Kidney (tissue), 22 donors: ENCODE measurements at places on chromosomes 12 and 14.
A peak's percentile ranks its signal among the peaks of the same experiment; 100 is the strongest.

- DNase-seq, result no peak
Measured at GRCh38 chr12:56728139-56728861, 3.2 kb upstream of the NACA start.

- DNase-seq, result peak; percentile 44
Measured at GRCh38 chr14:100605706-100606686, 18.8 kb upstream of the BEGAIN start.

- no peak for DNase-seq
Measured at GRCh38 chr12:99436584-99436983, 211.0 kb upstream of the GARIN6 start.

- no peak for DNase-seq
Measured at GRCh38 chr12:94336211-94336925, 123.3 kb downstream of the CEP83 start.

DNA sequence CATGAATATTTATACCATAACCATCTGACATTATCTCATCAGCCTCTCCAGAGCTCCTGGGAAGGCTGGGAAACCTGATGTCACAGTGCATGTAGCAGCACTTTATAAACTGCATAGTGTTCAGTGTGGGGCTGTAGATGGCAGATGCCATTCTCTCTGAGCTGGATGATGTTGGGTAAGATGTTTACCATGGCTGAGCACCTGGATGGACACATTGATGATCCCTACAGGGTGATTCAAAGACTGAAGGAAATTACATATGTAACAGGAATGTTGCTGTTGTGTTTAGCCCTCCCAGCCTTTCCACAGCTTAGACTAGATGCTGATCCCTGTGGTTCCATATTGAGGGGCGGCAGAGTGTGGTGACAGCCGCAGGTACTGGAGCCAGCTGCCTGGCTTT is 37.4 kb downstream of the IFT43 start:
- no peak for DNase-seq

GRCh38 chr14:50397390-50398188 is 908 bp upstream of the CDKL1 start:
- no peak for DNase-seq

DNA sequence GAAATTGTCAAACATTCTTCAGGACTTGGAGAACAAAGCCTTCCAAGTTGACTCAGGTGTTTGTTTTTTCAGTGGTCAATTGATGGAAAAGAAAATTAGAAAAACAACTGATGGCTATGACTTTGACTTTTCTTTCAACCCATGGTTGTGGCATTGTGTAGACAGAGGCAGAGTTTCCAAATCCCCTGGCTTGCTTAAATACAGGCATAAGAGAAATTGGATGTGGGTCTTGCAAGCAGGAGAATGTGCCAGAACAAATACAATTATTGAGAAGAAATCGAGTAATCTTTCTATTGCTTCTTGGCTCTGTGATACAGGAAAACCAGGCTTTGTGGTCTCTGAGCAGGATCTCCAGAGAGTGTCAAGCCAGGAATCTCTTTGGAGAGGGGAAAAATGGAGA is 40.9 kb upstream of the FRMD6 start:
- no peak for DNase-seq

GRCh38 chr12:96241846-96242256 is 47.7 kb downstream of the ELK3 start:
- peak; percentile 37 for DNase-seq

- no peak for DNase-seq
Measured at GRCh38 chr14:77322951-77323350, 2.1 kb downstream of the GSTZ1 start.

- no peak for DNase-seq
Measured at GRCh38 chr12:5870183-5870582, 74.9 kb downstream of the ANO2 start.

GRCh38 chr12:122081697-122082221 is 3.2 kb downstream of the MLXIP start:
- no peak for DNase-seq

DNA sequence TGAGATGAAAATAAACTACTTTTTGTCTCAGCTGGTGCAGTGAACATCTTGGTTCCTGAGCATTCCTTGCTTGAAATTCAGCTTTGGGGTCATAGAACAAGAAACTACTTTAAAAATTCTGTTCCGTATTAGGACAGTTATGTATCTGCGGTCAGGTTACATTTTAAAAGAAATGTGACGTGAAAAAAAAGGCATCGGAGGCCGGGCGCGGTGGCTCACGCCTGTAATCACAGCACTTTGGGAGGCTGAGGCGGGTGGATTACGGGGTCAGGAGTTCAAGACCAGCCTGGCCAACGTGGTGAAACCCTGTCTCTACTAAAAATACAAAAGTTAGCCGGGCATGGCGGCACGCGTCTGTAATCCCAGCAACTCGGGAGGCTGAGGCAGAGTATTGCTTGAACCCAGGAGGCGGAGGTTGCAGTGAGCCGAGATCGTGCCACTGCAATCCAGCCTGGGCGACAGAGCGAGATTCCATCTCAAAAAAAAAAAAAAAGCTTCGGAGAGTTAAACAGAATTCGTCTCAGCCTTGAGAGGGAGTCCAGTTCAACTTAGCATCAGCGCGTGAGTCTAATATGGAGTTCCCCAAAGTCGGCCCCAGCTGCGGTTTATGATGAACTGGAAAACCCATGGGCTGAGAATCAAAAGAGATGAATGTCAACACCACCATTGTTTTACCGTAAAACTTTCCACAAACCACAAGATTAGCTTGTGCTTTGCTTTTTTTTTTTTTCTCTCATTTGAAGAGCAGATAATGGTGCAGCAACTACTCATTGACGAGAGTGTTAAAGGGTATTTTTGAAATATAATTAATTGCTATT is 2.1 kb upstream of the SLC2A13 start:
- no peak for DNase-seq

- no peak for DNase-seq
Measured at GRCh38 chr12:29314416-29314815, 66.6 kb downstream of the ERGIC2 start.

DNA sequence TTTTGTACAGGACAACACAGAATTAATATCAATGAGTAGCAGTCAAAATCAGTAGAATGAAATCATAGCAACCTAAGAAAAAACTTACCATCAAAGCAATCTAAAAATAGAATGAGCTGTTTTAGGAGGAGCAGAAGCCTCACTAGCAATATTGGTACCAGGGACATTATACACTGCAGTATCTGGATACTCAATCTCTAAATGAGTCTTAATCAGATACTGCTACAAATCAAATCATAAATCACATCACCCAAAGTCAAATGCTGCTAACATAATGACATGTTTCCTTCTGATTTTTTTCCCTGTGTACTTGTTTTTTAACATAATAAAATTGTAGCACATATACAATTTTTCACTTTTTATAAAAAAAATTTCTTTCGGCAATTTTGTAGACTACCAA is 8.0 kb downstream of the RPS29 start:
- DNase-seq, result no peak

DNA sequence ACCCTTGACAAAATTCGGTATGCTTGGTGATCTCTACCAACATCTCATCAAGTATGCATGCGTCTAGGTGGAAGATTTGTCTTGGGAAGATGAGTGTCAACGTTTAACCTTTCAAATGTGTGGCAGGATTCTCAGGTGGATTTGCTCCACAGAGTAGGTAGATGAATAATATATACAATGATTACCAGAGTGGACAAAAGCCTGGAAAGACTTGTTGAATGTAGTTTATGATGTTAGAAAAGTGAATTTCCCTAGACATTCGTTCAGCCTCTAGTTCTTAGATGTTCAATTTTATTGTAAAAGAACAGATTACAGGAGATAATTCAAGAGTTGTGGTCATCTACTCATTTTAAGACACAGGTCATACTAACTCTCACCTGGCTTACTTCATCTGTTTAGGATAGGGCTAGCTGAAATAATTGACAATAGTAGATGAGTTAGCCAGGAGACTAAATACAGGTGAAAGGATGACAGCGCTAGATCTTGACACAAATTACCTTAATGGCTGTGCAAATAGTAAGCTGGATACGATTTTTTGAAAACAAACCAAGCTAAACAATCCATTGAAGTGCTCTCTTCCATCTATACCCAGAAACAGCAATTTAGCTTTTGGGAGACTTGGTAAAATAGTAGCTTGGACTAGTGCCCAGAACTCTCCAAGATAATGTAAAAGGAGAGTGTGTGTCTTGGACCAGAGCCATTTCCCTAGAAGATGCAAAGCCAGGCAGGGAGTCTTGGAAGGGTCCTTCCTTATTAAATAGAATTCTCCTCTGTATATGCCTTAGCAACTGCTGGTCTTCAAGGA is 168.0 kb downstream of the DACT1 start:
- no peak for DNase-seq

- DNase-seq, result no peak
Measured at GRCh38 chr14:37865719-37866549, 270.5 kb downstream of the TTC6 start.

DNA sequence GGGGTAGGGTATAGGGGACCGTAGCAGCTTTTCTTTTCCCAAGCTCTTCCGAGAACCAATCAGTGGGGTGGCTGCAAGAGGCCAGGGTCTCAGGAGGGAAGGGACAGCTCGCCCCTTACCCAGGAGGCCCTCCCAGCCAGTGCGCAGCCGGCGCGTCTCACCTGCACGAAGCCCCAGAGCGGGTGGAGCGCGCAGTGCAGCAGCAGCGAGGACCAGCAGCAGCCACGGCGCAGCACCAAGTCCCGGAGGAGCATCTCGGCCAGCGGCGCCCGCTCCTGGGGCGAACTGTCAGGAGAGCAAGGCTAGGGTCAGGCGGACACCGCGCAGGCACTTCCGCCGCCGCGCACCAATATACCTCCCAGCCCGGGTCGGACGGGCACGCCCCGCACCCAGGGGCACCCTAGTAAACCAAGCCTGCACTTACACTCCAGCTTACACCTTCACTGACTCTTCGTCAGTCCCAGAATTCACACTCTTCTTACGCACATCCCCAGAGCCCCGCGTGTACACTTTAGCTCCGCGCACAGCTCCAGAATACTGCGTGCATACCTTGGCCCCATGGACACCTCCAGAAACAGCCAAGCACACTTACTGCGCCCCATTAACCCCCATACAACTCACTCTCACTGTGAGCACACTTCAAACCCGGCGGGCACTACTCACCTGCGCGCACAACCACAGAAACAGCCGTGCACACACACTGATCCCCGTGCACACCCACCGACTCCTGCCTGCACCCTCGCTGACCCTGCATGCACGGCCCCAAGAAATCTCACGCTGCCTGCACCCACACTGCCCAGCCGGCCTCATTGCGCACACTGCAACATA is 606 bp downstream of the PRIMA1 start:
- DNase-seq, result peak; percentile 33

DNA sequence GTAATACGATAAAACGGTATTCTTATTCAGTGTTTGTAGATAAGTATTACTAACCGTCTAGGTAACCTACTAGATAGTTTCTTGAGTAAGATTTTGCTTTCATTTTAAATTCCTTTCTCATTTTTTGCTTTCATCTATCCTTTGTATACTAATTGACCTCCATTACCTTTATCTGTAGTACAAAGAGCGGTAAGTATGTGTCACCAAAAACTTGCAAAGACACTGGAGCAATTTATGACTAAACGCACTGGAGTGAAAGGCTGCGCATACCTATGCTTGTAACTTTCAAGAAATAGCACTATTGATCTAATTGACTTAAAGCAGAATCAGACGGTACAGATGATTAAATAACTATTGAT is 1.7 kb downstream of the ARHGAP5 start:
- DNase-seq, result no peak

DNA sequence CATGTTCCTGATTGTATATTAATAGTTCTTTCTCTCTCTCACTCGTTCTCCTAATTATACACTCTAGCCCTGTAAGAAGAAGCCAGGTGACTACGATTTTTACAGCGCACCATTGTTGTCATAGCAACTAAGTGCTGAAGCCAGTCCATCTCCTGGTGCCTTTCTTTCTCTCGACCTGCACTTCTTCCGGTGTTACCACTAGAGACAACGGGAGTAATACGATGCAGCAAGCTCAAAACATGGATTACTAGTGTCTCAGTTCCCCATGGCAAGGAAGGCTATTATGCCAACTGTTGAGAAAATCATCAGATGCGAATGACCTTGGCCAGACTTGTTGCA is 40.8 kb upstream of the DCD start:
- no peak for DNase-seq

DNA sequence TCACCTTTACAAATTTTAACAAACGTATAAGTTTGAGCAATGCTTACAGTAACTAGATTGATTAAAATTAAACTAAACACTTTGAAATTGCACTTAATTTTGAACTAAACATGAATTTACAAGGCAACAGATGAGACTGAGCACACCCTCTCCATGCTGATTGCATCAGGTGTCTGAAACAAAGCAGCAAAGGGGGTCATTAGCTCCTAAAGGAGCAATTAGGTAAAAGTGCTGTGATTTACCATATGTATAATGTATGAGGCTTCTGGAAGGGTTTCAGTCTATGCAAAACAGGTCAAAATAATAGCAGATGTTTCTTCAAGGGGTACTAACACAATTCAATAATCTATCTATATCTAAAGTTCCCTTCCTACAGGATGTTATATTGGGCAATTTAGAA is 98.8 kb upstream of the LMNTD1 start:
- DNase-seq, result no peak

DNA sequence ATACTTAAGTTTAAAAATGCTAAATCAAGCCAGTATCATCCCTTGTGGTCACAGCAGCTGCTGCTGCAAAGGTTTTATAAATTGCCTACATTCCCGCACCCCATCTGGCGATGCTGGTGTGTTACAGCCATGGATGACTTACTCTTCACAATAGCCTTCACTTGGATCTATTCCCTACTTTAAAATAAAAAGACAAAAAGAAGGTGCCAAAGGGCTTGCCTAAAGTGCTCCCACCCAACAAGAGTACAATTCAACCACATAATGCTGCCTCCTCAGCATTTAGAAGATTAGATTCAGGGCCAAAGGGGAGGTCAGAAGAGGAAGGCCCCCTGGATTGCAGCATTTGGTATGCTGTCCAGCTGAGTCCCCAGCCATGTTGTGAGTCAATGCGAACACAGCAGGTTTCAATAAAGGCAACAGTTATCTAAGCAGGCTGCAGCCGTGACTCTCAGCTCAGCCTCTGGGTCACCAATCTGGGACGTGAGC is 176.1 kb downstream of the DAD1 start:
- no peak for DNase-seq

- DNase-seq, result no peak
Measured at GRCh38 chr12:3263282-3263681, 186.1 kb downstream of the TSPAN9 start.

- no peak for DNase-seq
Measured at GRCh38 chr12:72315858-72316257, 43.7 kb downstream of the TRHDE start.

- DNase-seq, result no peak
Measured at GRCh38 chr12:81957631-81958030, 198.5 kb upstream of the PPFIA2 start.
